ENCODE measurements at places on chromosomes 5 and 9.

DNA sequence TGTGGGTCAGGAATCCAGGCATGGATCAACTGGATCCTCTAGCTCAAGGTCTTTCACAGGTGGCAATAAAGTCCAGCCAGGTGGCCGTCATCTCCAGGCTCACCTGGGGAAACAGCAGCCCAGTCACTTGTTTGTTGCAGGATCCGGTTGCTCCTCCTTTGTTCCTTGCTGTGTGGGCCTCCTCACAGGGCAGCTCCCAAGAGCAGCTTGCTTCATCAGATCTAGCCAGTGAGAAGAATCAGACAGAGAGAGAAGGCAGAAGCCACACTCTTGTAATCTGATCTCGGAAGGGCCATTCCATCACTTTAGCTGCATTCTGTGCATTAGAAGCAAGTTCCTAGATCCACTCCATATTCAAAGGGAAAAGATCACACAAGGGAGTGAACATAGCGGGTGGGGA lies 3.2 kb upstream of the HSD17B3 start:
- no peak for DNase-seq

GRCh38 chr9:131951905-131952304 lies 127.8 kb downstream of the MED27 start:
- DNase-seq = no peak

GRCh38 chr9:111038331-111039230 lies at the start of gene LPAR1:
Gene LPAR1, minus strand, starts transcription at chr9:111038470. Its CDS starts 66,353 bp downstream, at chr9:110972117.
- no peak for DNase-seq

DNA sequence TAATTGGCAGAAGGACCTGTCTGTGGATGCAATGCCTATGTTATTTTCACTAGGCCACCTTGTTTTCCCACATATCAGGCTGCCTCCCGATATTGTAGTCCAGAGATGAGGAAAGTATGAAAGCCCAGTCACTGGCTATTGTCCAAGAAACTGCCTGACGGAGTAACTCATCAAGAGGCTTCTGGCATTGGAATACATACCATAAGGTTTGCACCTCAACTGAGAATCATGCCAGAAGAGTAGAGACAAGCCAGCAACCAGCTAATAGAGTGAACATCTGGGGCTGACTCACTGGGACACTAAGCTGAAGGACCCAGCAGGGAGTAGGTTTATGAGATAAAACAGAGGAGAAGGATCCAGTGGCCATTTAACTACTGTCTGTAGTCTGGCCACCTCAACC lies 137.2 kb upstream of the FST start:
- DNase-seq = no peak

DNA sequence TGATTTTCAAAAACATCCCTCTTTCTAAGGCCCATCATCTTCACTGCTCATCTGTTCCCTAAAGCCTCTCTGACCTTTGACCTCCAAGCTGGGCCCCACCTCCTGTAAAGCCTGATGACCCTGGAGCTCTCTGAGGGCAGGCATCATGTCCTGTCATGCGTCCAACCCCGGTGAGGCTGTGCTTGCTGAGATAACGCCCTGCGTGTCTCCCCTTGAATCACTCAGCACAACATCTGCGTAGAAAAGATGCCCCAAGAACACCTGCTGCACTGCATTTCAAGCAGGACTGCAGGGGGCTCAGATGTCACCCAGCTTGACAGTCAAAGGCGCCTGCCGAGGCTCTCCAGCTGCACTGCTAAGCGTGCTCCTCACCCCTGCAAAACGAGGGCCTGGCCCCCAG lies 78.0 kb downstream of the OTULIN start:
- DNase-seq = no peak

DNA sequence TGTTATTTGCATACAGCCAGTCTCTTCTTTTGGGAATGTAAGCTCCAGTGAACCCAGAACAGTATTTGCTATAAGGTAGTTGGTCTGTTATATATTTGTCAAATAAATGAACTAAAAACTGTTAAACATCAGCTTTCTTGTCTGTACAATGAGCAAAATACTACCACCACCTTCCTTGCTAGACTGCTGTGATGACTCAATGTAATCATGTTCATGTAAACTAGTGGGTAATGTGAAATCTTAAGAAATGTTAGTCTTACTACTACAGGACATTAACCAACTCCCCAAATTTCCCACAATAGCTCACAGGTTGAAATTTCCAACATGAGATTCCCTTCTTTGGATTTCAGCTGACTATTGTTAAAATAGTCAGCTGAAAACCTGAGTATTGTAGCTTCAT lies 176.1 kb downstream of the TRPM3 start:
- no peak for DNase-seq

GRCh38 chr9:31759703-31760102 lies 624.7 kb upstream of the ACO1 start:
- no peak for DNase-seq

DNA sequence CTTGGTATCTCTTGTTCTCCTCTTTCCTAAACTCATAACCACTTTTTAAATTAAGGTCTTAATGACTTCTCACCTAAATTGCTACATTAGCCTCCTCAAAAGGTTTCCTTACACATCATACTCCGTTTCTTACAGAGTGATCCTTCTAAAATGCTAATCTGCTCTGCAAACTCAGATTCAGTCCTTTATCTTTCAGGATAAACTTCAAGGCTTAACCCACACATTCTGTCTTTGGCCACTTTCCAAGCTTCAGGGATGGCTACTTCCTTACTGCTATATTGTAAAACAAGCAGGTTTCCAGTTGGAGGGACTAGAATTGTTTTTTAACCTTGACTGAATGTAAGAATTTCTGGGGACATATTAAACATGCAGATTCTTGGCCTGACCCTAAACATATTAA lies 105.5 kb upstream of the CHD1 start:
- no peak for DNase-seq

GRCh38 chr5:37283214-37283820 lies 34.1 kb upstream of the CPLANE1 start:
- DNase-seq = no peak

DNA sequence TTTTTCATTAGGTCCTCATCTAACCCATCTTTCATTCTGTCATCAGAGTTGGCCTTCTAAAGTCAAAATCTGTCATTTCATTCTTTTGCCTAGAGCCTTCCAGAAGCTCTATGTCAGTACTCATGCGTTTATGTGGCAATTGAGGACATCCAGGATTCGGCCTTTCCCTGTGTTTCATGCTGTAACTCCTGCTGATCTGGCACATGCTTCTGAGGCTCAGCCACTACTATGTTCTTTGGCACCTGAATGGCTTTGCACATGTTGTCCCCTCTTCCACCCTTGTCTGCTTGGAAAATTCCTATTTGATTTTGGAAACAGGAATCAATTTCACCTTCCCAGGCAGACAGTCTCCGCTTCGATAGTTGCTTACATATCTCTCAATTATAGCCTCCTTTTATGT lies 84.9 kb downstream of the GDNF start:
- DNase-seq = no peak

GRCh38 chr5:3347741-3348140 lies 247.9 kb upstream of the IRX1 start:
- no peak for DNase-seq

DNA sequence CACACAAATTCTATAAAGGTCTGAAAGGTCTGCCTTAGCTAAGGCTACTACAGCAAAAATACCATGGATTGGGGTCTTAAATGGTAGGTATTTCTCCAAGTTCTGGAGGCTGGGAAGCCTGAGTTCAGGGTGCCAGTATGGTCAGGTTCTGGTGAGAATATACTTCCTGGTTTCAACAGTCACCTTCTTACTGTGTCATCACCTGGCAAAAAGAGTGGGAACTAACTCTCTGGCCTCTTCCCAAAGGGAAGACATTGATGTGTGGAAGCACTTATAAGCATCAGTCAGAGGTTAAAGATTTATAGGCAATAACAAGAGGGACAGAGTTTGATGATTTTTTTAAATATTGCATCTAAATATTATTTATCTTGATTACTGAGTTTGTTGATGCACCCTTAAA lies 53.0 kb downstream of the ZNF622 start:
- DNase-seq = no peak
